H7 (cell line): ENCODE measurements at places on chromosomes 13 and 19. TPM values are rescaled to one million over a fixed set of nuclear protein-coding genes. Genes with fewer than 3 reads are reported as not detected.

The MBD3L4 gene
- not detected in 2 replicates for total RNA-seq

GRCh38 chr13:111312944-111313590, 7.4 kb upstream of the TEX29 start:
- DNase-seq = no peak

- DNase-seq = peak; percentile 27
These were observed 45.7 kb downstream of the CD320 start for GRCh38 chr19:8262431-8262830.

DNA sequence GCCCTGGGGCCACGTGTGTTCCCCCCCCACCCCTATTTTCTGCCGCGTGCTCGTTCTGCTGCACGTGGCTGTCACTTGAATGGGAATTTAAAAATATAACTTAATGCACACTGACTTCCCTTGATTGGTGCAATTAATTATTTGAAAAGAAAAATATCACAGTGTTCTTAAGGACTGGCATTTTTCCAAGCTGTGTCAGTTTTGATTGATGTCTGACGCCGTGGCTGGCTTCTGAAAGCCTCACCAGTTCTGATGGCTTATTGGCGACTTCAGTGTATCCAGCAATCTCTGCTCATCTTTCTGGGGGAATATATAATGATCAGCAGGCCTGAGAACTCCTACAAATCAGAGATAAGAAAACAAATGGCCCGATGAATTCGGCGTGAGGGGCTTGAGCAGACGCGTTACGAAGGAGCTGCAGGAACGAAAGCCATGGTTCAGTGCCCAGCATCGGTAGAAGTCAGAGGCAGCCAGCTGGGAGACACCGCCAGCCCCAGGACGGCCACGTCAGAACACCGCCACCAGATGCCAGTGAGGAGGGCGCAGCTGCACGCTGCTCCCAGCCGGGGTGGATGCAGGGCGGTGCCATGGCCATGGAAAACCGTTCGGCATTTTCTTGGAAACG, 111.2 kb downstream of the KDM4B start:
- DNase-seq = no peak

- DNase-seq = no peak
These were observed 231.6 kb upstream of the IRS2 start for GRCh38 chr13:110018009-110018408.

The C19orf38 gene
- total RNA-seq = 0.59 and 5.0 TPM in 2 replicates

DNA sequence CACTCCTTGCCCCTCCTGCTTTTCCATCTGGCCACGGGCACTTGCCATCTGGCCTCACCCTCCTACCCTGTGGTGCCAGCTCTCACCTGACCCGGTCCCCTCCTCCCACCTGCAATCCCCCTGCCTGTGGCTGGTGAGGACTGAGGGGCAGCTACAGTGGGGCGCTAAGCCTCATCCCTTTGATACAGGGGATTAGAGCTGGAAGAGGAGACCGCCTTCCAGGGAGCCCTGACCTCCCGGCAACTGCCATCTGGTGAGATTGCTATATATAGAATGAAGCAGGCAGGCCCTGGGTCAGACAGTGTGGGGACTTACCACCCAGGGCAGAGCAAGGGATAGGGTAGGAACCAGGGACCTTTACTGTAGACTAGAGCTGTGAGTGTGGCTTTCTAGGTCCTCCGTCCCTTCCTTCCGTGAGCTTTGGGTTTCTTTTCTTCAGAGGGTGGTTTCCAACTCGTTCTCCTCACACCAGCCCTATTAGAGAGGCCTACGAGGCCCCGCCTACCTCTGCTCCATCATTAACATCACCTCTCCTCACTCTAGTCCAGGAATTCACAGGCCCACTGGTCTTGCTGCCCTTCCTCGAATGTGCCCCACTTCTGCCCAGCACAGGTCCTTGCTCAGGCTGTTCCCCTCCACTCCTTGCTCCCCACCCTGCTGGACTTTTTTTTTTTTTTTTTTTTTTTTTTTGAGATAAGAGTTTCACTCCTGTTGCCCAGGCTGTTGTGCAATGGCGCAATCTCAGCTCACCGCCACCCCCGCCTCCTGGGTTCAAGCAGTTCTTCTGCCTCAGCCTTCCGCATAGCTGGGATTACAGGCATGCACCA, 7.7 kb downstream of the KASH5 start:
- peak; percentile 63 for DNase-seq

- no peak for DNase-seq
These were observed 63.9 kb downstream of the GPC6 start for GRCh38 chr13:93290503-93290902.

DNA sequence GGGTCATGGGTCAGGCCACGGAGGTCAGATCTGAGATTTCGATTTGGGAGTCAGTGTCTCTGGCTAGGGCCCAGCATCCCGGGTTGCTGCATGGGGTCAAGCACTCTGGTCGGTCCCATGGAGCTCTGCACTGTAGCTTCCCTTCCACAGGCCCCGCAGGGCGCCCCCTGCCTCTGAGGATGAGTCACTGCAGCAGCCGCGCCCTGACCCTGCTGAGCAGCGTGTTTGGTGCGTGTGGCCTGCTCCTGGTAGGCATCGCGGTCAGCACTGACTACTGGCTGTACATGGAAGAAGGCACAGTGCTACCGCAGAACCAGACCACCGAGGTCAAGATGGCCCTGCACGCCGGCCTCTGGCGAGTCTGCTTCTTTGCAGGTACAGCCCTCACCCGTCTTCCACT, 3.6 kb downstream of the CACNG7 start:
- DNase-seq = peak; percentile 92

DNA sequence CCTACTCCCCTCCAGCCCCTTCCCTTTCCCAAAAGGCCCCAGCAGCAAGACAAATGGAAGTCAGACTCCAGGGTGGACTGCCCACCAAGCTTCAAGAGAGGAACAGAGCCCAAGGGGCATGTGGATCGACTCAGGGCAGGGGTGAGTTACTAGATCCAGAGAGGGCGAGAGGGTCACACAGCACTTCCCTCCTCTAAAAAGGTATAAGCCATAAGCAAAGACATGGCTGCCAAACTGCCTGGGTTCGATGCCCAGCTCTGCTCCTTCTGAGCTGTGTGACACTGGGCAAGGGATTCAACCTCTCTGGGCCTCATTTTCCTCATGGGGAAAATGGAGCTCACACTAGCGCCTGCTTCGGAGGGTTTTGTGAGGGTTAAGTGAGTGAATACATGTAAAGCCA, 3.8 kb downstream of the PPP1R14A start:
- DNase-seq = no peak

The CYP2F1 gene
- 0.24 and 0.30 TPM in 2 replicates for total RNA-seq

The MCEMP1 gene
- not detected in 2 replicates for total RNA-seq

DNA sequence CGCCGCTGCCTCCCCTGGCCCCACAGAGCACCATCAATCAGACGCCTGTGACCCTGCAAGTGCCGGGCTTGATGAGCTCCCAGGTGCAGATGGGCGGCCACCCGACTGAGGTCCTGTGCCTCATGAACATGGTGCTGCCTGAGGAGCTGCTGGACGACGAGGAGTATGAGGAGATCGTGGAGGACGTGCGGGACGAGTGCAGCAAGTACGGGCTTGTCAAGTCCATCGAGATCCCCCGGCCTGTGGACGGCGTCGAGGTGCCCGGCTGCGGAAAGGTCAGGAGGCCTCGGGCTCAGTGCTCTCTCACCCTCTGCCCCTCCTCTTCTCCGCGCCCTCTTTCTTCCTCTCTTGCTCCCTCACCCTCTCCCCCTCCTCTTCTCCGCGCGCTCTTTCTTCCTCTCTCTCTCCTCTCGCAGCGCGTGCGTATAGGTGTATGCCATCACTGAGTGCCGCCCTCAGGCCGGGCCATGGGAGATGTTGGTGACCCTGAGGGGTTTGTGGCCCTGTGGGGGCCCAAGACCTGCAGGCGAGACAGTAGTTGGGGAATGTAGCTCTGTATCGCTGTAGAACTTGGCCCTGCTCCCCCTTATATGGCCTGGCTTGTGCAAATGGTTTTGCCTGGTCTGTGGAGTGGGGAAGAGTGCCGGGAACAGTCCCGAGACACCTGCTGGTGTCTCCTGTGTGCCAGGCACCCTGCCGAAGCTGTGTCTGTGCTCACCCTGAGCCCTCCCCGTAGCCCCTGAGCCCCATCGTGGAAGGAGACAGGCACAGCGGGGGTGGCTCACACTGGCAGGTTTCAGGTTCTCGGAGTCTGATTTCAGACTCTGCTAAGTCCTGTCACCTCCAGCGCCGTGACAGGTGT, 5.4 kb upstream of the EPN1 start:
- DNase-seq = no peak

The INSL3 gene
- total RNA-seq = 0.33 TPM in 1 of 2 replicates, not detected in the other

- DNase-seq = peak; percentile 81
These were observed 1.0 kb upstream of the SLC17A7 start for GRCh38 chr19:49442354-49442753.

DNA sequence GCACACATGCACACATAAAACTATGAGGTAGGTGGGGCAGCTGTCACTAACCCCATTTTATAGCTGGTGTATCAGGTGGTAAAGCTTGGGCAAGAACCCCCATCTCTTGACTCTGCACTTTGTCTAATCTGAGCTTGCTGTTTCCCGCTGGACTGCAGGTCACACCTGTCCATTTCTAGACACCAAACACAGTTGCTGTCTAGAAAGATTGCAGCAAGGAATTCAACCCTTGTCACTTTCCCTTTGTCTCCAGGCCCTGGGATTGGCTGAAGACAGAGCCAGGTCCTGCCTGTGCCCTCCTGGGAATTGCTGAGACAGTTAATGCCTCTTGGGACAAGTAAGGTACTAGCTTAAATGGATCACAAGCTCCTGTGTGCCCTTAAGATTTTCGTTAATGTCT, 83.8 kb downstream of the RNASEH2B start:
- DNase-seq = no peak
